ENCODE measurements at places on chromosomes 2 and 18. TPM values are rescaled to one million over a fixed set of nuclear protein-coding genes. Genes with fewer than 3 reads are reported as not detected.

The DYSF gene
- 212 TPM for total RNA-seq

The LIMS4 gene
- 6.3 TPM for total RNA-seq

The CSRNP3 gene
- 0.05 TPM for total RNA-seq

The DCAF17 gene
- 10.1 TPM for total RNA-seq

The TUBA4A gene
- total RNA-seq, result 13.6 TPM

The TEKT4 gene
- not detected for total RNA-seq

The MROH2A gene
- total RNA-seq, result not detected

The KIDINS220 gene
- 31.3 TPM for total RNA-seq

The IL36B gene
- not detected for total RNA-seq

The SLC14A1 gene
- not detected for total RNA-seq

The CYP1B1 gene
- total RNA-seq, result not detected
